Cardiac fibroblast (primary cell): ENCODE measurements at places on chromosomes 1 and 21.

- DNase-seq, result peak; percentile 42
These were observed 181.2 kb downstream of the DPYD start for GRCh38 chr1:97739596-97740103.

GRCh38 chr1:88645886-88646285, 38.2 kb upstream of the PKN2 start:
- DNase-seq, result no peak

- DNase-seq, result peak; percentile 40
These were observed 7.0 kb upstream of the GBP6 start for GRCh38 chr1:89356658-89357400.

- DNase-seq, result peak; percentile 3
These were observed 1628.9 kb upstream of the PRMT6 start for GRCh38 chr1:105427543-105427942.

- no peak for DNase-seq
These were observed at the start of gene KRTAP10-1 for GRCh38 chr21:44539991-44540666. TSS of gene KRTAP10-1 (minus strand) at chr21:44540195. CDS start at chr21:44540150, 45 bp downstream.

GRCh38 chr1:237471377-237471776, 419.3 kb downstream of the ZP4 start:
- DNase-seq, result no peak

GRCh38 chr1:4724695-4725250, 70.4 kb downstream of the AJAP1 start:
- DNase-seq, result no peak

GRCh38 chr1:240073097-240073496, 18.6 kb upstream of the FMN2 start:
- DNase-seq, result no peak

DNA sequence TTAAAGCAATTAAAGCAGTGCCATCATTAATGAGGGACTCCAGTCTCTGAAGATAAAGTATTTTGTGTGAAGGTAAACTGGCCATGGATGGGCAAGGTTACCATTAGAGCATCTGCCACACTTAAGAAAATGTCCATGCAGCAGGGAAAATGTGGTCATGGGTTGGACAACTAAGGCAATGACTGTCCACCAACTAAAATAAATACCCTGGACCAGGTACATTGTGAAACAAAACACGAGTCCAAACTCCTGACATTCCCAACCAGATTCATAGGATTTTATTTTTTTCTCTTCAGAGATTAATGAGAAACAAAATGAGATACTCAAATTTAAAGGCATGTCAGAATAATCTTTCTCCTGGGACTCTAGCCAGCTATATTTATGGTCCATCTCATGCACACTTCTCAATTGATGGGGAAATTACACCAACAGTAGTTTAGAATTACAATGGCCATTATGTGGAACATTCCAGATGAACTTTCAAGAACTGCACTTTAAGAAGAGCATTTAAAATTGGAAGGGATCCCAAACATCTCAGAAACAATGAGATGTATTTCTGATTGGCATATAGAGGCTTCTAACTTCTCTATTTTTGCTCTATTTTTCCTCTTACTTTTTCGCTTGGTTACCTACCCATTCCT, 8.1 kb downstream of the GBP7 start:
- DNase-seq, result peak; percentile 2

- DNase-seq, result peak; percentile 53
These were observed 142.3 kb upstream of the EDN2 start for GRCh38 chr1:41626616-41627375.

DNA sequence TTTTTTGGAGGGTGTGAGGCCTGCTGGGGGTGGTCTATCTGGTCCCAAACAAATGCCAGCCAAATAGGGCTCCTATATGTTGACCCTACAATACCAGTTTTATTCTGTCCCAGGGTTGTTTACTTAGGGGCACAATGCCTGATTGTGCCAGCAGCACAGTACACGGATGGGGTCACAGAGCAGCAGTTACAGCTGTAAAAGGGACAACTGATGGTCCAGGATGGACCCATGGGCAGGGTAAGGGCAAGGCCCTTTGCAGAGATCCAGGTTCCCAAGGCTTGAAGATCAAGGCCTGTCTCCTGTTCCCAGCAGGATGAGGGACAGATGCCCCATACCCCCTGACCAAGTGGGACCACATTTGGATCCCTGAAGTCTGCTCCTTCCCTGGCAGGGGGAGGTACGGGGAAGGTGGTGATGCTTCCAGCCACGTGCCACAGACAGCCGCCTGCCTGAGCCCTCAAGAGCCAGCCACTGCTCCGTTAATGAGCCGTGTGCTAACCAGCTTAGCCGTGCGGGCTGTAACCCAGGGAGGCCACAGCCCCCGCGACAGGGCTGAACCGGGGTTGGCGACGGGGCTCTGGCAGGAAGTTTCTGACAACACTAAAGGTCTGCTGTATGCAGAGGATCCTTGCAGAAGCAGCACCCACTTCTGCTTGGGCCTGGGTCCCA, 18.2 kb downstream of the SLC6A9 start:
- no peak for DNase-seq

- peak; percentile 63 for DNase-seq
These were observed 42.9 kb downstream of the ERG start for GRCh38 chr21:38455403-38455802.

GRCh38 chr1:100730130-100730529, 10.6 kb downstream of the VCAM1 start:
- DNase-seq, result no peak

- no peak for DNase-seq
These were observed 15.9 kb upstream of the TMEM125 start for GRCh38 chr1:43253876-43254275.
